ENCODE measurements at places on chromosomes 7 and 10.
A peak's percentile ranks its signal among the peaks of the same experiment; 100 is the strongest.

DNA sequence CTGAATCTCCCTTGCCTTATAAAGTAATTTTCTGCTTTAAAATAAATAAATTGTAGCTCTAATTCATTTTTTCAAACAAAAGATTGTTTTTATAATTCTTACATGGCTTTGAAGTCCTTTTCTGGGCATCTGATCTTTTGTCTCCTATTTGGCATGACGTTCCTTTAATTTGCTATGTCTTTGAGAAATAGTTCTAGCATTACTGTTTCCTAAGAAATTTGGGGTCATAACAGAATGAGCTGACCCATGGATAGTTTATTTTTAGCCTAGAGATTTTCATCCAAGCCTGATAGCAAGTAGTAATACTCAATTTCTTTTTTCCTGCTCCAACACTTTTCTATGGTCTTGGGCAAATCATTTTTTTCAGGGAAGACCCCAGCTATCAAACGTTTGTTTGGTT, 31.4 kb downstream of the CCDC71L start:
- no peak for DNase-seq

DNA sequence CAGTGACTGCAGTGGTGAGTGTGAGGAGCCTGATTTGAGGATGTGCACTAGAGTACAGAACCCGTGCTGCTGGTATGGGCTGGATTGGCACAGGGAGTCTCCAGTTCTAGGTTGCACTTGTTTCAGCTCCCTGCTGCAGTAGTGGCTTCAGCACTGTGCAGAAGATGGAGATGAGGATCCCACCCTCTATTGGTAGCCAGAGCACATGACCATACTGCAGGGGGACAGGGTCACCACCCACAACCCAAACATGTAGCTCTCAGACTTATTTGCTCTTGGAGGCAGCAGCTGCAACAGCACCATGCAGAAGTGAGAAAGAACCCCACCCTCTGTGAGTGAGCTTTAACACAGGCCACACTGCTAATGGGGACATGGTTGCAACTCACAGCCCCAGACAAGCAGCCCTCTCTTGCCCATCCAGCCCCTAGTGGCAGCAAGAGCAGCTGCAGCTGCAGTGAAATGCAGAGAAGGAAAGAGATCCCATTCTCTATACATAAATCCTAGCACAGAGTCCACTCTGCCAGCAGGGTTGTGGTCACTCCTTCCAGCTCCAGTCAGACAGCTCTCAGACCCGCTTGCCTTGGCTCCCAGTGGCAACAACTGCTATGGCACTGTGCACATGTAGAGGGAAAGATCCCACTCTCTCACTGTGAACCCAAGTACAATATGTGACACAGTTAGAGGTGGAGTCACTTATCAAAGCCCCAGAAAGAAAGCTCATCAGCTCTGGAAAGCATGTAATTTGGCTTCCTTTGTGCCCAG, 51.4 kb upstream of the SCIN start:
- no peak for DNase-seq

- DNase-seq = no peak
Measured at GRCh38 chr7:22542254-22542653, 42.3 kb upstream of the STEAP1B start.

DNA sequence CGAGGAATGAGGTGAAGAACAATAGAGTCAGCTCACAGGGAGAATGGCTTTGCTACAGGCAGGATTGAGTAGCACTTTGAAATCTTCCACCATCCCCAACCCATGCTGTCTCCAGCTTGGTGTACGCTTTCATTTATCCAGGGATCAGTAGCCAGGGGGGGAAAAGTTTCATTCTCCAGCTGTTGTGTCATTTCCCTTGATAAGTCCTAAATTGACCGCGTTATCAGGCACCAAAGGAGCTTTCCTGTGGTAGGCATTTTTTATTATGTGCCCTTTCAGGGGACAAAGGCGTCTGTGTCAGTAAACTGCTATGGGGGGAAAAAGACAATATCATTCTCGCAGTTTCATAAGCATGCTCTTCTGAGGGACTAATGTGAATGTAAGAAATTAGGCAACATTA, 106.6 kb upstream of the YAE1 start:
- no peak for DNase-seq

GRCh38 chr7:5665094-5666025, 116.1 kb downstream of the RNF216 start:
- DNase-seq = peak; percentile 45

- no peak for DNase-seq
Measured at GRCh38 chr7:64947252-64948000, 43.4 kb downstream of the ZNF117 start.

DNA sequence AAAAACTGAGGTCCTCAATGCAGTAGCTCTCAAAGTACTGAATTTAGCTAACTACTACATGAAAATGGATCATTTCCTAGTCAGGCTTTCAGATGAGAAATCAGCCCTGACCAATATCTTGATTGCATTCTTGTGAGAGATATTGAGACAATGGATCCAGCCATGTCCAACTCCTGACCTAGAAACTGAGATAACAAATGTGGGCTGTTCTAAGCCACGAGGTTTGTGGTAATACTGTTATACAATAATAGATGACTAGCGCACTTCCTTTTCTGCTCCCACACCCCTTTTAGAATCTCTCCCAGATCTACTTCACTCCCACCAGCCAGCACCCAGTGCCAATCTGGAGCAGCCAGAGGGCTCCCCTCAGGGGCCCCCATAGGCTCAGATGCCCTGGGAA, 209.3 kb upstream of the KMT2E start:
- DNase-seq = no peak

DNA sequence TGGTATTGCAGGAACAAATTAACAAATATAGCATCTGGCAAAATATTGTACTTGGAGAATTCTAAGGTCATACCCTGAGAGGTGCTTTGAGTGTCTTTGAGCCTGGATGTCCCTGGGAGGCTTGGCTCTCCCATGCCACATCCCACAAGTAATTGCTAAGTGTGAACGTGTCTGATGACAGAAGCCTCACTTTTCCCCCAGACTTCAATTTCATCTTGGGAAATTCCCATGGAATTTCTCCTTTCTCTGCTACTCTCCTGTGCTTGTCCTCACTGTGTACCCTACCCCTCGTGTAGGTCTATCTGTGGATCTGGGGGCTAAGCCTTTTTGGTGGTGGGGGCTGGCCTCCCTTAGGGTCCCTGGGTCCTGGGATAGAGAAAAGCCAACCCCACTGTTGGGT, 293.3 kb downstream of the TCF7L2 start:
- DNase-seq = no peak

DNA sequence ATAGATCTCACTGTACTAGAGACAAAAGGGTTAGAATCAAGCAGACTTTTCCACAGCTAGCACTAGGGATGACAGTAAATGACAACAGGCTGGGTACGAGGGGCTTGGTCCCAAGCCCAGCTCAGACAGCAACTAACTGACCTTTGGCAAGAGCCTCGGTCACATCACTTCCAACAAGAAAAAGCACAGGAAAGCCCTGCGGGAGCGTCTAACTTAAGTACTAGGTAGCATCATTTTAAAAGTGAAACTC, 22.8 kb downstream of the CALML3 start:
- no peak for DNase-seq

- DNase-seq = no peak
Measured at GRCh38 chr7:106820321-106821217, 44.5 kb upstream of the PIK3CG start.

DNA sequence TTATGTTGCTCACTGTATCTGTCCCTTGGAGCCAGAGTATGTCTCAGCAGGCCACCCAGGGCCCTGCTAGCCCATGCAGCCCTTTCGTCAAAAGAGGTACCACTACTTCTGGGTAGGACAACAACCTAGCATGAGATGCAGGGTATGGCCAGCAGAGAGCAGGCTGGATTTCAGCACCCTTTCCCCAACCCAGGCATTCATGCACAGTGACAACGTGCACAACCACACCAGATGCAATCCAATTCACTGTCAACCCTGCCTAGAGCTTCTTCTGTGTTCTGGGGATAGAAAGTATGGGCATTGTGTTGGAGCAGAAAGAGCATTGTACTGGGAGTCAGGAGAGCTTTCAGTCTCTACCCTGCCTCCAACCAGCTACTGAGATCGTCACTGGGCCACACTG, 37.9 kb downstream of the JAZF1 start:
- no peak for DNase-seq

DNA sequence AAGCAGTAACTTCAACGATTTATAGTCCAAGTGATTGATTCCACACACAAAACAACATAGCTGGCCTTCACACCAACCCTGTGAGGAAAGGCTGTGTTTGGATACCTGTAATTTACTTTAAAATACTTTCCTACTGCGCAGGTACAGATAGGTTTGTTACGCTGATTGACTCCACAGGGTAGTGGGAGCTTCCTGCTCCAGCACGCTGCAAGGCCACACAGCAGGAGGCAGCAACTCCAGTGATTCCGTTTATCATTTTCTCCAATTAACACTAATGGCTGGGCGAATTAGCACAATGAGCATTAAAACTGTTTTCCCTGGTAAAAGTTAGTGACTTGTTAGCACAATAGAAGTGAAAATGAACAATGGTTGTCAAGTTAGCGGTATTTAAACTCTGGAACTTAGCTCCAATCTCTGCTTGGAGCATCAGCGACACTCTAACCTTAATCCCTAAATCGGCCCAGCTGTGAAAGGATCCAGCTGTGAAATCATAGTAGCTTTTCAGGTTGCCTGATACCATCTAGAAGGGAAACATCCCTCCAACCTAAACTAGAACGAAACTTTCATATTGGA, 959 bp downstream of the DCLRE1C start:
- no peak for DNase-seq

- no peak for DNase-seq
Measured at GRCh38 chr7:155580367-155580766, 34.0 kb upstream of the CNPY1 start.

- DNase-seq = no peak
Measured at GRCh38 chr7:50306494-50307367, 2.2 kb downstream of the IKZF1 start.

DNA sequence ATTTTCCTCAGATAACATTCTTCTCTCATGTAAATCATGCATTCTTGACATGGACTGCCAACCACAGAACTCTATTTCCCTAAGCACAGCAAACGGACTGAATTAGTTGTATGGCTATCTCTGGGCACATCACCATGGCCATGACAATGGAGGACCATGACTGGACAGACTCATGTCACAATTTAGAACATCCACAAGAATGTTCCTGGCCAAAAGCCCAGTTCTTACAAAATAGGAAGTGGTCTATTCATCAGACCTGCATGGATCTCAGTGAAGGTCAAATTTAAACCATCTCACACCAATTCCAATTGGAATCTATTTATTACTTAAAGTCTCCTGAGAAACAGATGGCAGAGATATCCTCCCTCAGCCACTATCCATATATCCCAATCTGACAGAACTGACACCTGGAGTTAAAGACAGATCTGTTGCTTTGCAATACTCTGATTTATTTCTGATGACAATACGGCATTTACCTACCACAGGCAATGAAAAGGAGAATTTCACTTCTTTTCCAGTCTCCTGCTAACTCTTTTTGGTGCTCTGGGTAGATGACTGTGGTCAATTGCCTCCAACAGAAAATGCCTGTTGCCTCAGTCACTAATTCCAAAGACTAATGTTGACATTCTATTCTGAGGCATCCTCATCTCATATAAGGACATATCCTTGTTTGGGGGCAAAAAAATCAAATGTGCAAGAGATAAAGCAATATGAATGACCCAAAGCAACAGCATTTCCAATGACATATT, 254.8 kb downstream of the HTR7 start:
- no peak for DNase-seq

GRCh38 chr7:129469930-129470329, 32.4 kb upstream of the SMKR1 start:
- DNase-seq = no peak

- DNase-seq = no peak
Measured at GRCh38 chr10:69418052-69418752, 1.5 kb upstream of the TACR2 start.

- DNase-seq = no peak
Measured at GRCh38 chr7:17333221-17333620, 34.8 kb downstream of the AHR start.

DNA sequence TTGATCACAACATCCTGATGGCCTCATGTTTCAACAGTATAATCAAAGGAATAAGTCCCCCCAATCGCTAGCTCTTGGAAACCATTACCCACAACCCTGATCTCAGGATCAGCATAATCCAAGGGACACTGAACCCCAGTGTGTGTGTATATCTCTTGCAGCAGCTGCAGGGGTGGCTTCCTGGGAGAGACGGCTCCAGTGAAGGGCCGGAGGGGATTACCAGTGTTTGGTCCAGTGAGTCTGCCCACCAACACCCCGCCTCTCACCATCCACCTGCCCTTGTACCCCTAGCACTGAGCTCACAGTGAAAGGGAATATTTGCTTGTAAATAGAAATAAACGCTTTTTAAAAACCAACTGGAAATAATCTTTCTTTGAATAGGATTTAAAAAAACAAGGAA, 63.1 kb downstream of the FAM53B start:
- DNase-seq = no peak

GRCh38 chr7:1865571-1866255, 195.6 kb downstream of the ELFN1 start:
- no peak for DNase-seq

- no peak for DNase-seq
Measured at GRCh38 chr10:96406091-96406490, 47.3 kb upstream of the OPALIN start.

- DNase-seq = no peak
Measured at GRCh38 chr7:113004726-113005454, 81.7 kb downstream of the GPR85 start.

DNA sequence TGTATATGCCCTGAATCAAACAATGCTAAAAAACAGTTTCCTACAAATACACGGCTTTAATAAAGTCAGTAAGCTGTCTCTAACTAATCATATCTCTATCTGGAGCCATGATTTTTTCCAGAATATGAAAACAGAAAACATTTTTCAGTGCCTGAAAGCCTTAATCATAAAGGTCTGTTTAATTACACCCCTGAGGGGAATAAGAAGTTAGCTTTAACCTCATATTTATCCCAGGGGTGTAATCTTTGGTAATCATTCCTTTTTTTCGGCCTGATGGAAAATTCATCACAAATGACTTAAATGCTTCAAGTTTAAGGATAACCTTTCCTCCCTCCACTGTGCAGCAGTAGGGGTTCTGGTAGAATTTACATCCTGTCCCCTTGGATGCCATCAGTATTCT, 124.2 kb downstream of the ATE1 start:
- no peak for DNase-seq

- DNase-seq = no peak
Measured at GRCh38 chr7:38274486-38274885, 1.1 kb upstream of the TARP start.

All from HS-27A (cell line).